GM10248 (cell line): ENCODE measurements at places on chromosomes 5 and 9.

DNA sequence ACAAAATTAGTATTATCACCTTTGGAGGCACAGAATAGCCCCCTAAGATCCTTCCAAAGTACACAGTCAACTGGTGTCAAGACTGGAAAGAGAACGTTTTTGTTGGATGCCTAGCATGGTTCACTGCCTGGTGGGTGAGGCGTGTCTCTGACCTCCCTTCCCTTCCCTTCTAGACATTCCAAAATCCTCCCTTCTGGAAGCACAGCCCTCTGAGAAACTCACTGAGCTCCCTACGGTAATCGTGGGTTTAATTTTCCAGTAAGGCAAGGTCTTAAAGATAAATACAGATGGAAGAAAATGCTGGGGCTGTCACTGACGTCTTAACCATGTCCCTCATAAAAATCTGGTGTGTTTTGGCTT is 138.8 kb downstream of the LIFR start:
- no peak for DNase-seq

DNA sequence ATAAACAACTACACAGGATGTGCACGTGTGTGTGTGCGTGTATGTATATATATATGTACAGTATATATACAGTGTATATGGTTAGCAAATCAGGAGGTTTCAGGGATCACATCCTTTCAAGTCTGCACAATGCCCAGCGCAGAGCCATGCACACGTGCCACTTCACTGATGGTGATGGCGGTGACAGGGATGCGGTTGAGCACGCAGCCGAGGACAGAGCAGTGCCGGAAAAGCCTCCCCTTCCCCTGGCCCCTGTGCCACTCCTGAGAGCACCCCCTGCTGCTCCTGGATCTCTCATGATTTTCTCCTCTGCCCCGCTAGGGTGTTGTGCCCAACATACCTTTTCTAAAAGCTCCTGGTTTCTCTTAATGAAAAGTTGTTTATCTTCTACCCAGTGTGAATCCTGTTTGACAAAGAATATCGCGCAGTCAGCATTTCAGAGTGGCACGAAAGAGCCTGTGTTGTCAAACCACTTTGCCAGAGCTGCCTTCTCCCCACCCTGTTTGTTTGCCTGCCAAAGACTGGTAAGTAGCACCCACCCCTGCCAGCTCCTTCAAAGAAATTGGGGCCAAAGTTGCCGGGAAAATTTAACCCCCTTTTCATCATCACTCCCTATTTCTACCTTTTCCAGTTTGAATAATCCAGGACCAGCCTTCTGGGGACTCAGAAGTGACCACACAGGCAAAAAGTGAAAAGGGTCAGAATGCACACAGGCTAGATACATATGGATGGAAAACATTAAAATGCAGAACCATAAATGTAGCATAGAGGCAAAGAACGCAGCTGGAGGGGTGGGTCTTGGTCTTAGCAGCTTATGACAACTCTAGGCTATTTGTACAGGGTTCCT is 126.2 kb upstream of the DPYSL3 start:
- no peak for DNase-seq

DNA sequence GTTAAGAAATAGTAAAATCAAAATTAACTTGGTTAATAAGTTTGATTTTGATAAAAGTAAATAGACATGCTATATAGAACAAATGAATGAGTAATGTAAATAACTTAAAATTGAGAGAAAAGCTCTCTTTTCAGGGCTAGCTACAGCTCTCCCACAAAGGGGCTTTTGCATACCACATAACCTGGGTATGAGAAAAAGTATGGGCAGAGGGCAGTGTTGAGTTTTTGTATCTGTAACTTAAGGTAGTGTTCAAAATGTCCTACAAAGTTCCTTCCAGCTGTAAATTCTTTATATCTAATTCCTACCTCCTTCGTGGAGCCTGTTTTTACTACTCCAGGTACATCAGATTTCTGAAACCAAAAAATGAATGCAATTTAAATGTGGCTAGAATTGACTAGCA is 18.9 kb upstream of the TTC33 start:
- no peak for DNase-seq

- DNase-seq, result no peak
Measured at GRCh38 chr5:151037561-151038411, 17.4 kb downstream of the GPX3 start.

GRCh38 chr5:62306323-62306895 is 403 bp downstream of the KIF2A start:
- no peak for DNase-seq

DNA sequence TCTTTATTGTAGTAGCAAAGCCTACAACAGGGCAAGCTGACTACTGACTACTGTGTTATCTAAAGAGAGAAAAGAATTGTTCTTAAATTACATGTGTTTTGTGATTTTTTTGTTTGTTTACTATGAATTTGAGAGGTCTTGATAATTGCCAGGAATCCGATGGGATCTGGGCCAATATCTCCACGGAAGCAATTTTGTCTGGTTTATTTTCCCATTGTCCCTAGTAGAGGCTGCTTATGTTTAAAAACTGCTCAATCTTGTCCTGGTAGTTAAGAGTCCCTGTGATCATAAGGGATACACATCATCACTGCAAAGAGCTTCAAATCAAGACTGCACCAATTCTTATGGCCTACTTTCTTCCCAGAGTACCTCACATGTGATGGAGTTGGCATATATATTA is 94.4 kb downstream of the GLDC start:
- DNase-seq, result no peak

DNA sequence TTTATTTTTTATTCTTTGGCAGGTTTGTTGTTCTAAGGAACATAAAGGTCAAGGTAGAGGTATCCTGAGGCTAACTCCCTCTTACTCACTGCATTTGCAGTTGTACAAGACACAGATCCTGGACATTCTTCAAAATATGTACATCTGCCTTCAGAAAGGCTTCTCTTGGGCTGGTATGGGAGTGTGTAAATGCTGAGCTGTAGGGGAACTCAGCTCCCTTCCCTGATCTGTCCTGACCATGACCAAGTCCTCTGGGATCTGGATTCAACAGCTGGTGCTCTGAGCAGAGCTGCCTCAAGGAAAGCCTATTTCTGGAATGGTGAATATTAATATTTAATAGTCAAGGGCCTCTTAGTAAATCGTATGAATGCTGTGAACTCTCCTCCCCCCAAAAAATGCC is 117.4 kb downstream of the PRKACG start:
- DNase-seq, result no peak

- DNase-seq, result no peak
Measured at GRCh38 chr5:165405340-165405739, 1899.9 kb downstream of the MAT2B start.

DNA sequence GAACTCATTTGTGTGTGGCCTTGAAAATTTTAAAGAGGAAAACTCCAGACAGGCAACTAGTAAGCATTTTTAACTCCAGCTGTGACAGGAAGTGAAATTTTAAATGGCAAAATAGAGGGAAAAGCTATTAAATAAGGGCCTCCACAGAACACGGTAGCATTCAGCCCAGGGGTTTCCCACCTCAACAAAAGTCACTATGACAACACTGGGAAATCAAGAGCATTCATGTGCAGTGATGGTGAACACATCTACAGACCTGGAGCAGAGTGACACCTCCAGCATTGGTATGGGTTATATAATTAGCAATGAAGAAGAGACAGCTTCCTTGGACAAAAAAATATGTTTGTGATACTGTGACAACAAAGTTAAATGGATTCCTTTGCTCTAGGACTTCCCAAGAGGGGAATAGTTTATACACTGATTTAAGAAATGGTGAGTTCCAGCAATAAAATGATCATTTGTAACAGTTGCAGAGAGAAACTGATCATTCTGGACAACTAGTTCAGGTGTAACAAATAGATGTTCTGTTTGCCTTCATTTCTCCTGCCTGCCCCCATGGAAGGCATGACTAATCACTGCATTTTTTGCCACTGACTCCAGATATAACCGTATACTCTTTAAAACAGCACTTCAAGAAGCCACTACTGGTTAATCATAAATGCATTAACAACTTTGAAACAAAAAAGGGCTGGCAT is 93.3 kb upstream of the SLC44A1 start:
- no peak for DNase-seq

DNA sequence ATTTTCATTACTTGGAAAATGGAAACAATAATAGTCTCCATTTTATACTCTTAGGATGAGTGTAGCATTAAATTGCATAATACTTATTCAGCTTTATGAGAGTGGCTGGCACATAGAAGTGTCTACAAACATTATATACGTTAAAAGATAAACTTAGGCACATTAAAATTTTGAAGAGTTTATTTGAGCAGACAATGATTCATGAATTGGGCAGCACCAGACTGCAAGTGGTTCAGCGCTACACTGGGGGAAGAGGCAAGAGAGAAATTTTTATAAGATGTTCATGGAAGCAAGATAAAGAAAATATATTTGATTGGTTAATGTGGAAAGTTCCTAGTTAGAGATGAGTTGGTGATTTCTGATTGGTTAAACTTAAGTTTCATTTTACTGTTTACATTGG is 243.7 kb downstream of the RASEF start:
- no peak for DNase-seq
